Gastroesophageal sphincter (tissue), 4 donors: ENCODE measurements at places on chromosomes 3 and 15. TPM values are rescaled to one million over a fixed set of nuclear protein-coding genes. Genes with fewer than 3 reads are reported as not detected.
A peak's percentile ranks its signal among the peaks of the same experiment; 100 is the strongest.

The C3orf20 gene
- not detected for total RNA-seq

The PLSCR2 gene
- 1.3 TPM for total RNA-seq

DNA sequence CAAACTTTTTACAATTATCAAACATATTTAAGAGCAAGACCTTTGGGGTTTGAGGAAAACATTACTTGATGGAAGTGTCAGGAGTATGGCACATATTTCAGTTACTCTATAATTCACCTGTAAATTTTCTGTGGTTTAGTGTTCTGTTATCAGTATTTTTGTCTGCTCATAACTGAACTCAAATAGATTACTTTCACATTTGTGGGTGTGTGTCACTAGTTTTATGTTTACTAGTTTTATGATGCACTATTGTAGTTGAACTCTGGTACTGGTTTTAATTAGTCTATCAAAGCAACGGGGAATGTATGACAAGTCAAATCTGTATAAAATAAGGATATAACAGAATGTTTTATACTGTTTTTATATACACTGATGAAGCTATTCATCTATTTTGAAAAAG is 27.2 kb downstream of the OXSM start:
- ATAC-seq: no peak

DNA sequence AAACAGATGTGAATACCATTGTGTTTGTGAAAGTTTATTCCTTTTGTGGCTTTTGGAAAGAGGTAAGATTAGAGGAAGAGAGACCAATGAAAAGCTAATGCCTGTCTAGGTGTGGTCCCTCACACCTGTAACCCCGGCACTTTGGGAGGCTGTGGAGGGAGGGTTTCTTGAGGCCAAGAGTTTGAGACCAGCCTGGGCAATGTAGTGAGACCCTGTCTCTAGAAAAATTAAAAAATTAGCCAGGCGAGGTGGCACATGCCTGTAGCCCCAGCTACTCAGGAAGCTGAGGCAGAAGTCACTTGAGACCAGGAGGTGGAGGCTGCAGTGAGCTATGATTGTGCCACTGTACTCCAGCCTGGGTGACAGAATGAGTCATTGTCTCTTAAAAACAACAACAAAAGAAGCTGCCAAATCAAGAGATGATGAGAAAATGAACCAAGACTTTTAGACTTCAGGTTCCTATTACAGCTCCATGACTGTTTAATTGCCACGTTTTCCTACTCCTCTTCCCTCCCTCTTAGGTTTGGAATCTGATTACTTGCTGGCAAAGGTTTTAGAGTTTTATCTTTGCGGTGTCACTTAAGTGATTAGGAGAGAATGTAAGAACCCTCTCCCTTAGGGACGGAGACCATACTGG is 68.7 kb downstream of the CGNL1 start:
- no peak for ATAC-seq

DNA sequence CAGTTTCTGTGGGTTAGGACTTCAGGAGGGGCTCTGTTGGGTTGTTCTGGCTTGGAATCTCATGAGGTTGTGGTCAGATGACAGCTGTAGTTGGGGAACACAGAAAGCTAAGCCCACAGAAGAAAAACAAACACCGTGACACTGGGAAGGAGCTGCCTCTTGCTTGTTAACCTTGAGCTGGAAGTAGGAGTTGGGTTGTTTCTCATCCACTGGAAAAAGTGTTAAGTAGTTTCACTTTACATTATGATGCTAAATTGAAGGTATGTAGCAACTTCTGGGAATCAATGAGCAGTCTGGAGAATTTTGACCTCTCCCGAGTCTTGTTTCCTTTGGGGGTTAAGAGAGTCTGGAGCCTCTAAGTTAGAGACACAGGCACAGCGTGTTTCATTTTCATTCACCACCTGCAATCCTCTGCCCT is 20.4 kb downstream of the HACD3 start:
- ATAC-seq: no peak

The GOLGA6L7 gene
- total RNA-seq: not detected

DNA sequence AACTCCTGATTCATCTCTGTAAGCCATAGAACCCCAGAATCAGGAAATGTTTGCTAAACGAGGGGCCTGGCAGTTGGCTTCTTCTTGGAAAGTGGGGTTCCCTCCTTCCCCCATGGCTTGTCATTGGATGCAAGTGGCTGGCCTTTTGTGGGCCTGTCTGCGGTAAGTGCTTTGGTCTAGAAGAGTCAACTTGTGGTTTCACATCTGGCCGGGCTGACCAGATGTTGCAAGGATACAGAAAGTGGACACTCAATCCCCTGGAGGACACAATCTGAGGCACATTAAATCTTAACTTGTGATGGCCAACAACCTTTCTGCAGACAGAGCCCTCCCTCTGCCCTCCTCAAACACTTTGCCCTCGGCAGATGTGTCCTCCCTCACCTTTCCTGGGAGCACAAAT is 1.1 kb downstream of the FAH start:
- ATAC-seq: no peak

GRCh38 chr15:74327756-74328155 is 39.7 kb downstream of the CYP11A1 start:
- ATAC-seq: no peak

GRCh38 chr3:50602595-50603191 is 8.9 kb downstream of the CISH start:
- no peak for ATAC-seq

DNA sequence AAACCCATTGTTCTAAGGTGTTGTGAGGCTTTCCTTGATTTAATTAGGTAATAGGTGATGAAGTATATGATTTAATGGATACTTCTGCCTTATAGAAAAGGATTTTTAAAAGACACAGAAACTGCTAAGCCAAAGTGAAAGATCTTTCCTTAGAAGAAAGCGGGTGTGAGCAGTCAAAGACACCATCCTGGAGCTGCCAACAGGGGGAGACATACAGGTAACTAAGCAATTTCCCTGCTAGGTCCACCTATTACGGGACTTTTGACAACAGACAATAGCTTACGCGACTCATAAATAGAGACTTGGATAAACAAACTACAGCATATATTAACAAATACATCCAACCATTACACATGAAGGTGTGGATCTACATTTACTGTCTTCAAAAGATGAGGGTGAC is 669.5 kb downstream of the SQOR start:
- no peak for ATAC-seq

DNA sequence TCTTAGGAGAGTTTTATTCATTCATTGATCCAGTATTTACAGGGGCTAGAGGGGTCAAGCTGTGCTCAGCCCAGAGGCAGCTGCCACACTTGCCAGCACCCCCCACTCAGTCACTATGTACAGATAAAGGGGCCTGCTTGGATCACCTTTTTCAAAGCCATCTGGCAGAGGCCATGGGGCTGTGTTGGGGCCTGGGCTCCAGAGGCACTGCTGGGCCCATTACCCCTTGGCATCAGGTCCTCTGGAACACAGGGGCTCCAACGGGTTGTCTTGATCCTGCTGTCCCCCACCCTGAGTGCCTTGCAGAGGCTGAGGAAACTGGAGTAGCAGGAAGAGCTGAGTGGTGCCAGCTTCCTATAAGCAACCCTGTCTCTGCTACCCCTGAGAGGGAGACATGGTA is 43.9 kb downstream of the SEMA3G start:
- ATAC-seq: no peak

- ATAC-seq: peak; percentile 88
Measured at GRCh38 chr3:125061170-125061569, 5.4 kb upstream of the HEG1 start.

DNA sequence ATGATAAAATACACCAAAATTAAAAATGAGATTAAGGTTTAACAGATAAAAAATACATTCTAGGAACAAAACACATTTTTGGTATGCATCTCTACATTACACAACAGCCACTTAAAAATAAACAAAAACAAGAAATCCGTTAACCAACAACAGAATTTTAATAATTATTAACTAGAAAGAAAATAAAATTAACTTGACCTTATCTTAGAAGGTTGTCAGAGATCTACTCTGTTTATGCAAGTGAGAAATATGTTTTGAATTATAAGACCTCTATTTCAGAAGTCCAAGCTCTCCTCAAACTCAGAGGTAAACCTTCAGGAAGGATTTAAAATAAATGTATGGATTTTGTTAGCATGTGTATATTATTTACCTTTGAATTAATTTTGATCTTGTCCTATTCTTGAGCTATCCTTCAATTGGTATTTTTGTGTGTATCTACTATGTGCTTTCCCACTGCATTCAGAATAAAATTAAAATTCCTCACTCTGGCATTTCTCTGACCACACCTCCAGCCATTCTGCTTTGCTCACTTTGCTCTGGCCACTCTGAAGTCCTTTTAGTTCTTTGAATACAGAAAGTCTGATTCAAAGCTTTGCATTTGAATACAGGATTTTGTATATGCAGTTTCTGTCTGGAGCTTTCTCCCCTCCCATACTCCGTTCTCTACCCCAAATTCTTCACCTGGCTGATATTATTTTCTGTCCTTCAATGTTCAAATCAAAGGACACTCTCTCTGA is 352.0 kb downstream of the ZBTB20 start:
- no peak for ATAC-seq

DNA sequence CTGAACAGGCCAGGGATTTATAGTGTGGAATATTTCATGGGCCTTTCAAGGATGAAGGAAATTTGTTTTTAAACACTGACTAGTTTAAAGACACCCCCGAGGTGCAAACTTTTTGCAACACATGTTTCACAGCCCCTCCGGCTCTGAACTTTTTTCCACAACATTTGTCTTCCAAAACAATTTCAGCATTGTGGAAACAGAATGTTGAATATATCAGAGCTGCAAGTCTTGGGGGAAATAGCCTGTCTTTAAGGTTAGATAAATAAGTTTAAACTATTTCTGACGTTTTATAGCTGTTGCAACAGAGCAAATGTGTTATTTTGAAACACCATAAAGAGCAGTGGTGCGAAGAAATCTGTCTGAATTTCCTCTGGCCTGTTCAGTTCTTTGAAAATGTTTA is 229.2 kb upstream of the GOLGA6L4 start:
- ATAC-seq: no peak

The FOXP1 gene
- 169 TPM for total RNA-seq

The MAGEL2 gene
- total RNA-seq: not detected

DNA sequence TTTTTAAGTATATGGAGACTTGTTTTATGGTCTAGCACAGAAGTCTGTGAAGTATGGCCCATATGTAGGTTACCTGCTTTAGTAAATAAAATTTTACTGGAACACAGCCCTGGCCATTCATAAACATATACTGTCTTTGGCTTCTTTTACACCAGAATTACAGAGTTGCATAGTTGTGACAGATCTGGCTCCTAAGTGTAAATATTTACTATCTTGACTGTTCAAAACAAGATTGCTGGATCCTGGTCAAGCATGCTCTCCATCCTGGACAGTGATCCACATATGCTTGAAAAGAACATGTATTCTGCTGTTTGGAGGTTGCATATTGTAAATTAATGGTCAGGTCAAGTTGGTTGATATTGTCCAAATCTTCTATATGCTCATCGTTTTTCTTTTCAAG is 57.9 kb downstream of the STT3B start:
- no peak for ATAC-seq

DNA sequence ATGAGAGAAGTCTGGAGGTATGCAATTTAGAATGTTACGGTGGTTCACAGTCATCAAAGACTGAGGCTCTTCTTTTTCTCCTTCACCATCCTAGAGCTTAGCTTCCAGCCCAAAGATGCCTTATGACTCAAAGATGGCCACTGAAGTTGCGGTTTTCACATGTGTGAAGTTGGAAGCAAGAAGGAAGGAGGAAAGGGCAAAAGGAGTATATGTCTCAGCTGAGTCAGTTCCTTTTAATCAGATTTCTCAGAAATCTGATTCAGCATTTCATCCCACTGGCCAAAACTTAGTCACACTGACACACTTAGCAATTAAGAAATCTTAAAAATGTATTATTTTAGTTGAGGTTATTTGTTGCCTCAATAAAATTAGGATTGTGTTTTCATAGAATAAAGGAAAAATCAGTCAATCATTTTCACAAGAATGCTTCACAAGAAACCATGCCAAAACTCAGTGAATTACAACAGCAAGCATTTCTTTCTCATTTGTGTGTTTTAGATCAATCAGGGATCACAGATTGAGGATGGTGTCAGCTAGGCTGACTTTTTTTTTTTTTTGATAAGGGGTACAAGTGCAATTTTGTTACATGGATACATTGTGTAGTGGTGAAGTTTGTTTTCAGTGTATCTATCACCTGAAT is 211.1 kb upstream of the GADL1 start:
- no peak for ATAC-seq

GRCh38 chr3:131142580-131142979 is 115.9 kb downstream of the NEK11 start:
- no peak for ATAC-seq

DNA sequence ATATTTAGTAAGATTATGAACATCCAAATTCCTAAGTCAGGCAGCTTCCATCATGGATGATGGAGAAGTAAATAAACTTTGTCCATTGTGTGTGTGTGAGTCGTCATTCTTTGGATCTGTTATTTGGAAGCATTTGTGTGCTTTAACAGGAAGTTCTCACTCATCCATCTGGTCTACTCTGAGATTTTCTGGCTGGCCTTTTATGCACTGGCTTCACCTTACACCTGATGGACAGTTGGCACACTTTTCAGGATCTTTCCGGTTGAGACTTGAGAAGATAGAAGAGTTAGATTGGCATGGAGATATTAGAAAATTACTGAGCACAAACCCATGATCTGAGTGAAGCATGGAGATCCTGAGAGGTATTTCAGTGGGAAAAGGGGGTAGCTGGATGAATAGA is 12.6 kb downstream of the SYNPR start:
- no peak for ATAC-seq

GRCh38 chr3:99351122-99351521 is 287.3 kb upstream of the COL8A1 start:
- ATAC-seq: no peak

DNA sequence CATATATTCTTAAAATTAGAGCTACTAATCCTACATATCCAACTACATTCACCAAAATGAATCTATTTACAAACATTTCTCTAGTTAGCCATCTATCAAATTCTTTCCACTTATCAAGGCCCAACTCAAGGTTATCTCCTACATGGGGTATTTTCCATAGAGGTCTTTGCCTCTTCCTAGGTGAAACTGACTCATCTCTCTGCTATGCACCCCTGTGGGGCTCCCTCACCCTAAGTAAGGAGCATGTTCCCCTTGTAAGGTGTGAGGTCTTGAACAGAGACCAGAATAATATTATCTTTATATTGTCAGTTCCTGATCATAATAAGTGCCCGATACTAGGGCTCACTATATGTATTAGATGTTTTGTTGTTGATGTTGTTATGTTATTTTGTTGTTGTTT is 74.6 kb upstream of the TSC22D2 start:
- no peak for ATAC-seq

The XCR1 gene
- under 0.01 TPM for total RNA-seq

DNA sequence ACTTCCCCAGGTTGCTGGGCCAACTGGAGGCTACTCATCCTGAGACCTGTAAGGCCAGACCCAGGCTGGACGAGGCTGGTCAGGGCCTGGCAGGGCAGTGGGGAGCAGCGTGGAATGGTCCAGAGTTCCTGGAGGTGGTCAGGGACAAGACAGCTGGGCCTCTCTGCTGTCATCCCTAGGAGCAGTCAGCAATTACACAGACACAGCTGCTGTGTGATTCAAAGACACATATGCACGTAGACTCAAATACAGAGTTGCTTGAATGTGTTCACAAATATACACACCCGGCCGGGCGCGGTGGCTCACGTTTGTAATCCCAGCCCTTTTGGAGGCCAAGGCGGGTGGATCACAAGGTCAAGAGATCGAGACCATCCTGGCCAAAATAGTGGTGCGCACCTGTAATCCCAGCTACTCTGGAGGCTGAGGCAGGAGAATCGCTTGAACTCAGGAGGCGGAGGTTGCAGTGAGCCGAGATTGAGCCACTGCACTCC is 1.5 kb upstream of the CD276 start:
- ATAC-seq: no peak
